Head of caudate nucleus (tissue), 42 donors: ENCODE measurements at places on chromosomes 12 and 14.

DNA sequence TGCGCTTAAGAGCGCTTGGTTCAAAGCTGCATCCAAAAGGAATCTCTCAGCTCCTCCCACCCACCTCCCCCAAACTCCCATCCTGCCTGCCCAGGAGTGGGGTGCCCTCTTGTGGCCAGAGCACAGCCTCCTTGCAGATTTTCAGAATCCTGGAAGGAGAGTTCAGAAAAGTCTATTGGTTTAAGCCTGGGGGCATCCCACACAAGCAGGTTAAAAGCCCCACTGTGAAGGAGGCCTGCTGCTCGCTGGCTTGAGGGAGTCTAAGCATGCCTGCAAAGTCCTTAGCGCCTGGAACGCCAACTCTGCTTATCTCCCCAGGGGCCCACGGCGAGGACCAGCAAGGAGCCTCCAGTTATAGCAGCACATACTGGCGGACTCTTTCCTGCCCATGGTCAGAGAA, 297.1 kb downstream of the KSR2 start:
- peak; percentile 31 for DNase-seq

GRCh38 chr12:64522316-64522715, 70.4 kb downstream of the TBK1 start:
- no peak for DNase-seq

- DNase-seq, result no peak
Measured at GRCh38 chr14:51044961-51045360, 49.9 kb downstream of the TRIM9 start.

DNA sequence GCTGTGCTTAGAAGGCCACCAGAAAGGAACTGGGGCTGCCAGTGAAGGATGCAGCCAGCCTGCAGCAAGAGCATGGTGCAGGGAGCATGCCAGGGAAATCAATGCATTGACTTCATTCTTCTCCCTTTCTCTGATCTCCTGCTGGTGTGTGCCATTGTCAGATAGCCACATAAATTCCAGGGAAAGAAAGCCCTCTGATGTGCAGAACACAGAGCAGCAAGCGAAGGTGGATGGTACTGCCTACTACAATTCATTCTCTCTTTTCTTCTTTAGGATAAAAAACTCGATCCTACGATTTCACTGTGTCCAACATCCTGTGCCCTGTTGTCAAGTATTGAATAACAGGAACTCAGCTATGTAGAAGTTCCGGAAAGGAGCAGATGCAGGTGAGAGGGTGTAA, 446.7 kb upstream of the TMEM132C start:
- no peak for DNase-seq

GRCh38 chr12:24233519-24234246, 284.2 kb upstream of the SOX5 start:
- DNase-seq, result no peak

GRCh38 chr12:47900131-47901062, 4.4 kb downstream of the VDR start:
- DNase-seq, result no peak

DNA sequence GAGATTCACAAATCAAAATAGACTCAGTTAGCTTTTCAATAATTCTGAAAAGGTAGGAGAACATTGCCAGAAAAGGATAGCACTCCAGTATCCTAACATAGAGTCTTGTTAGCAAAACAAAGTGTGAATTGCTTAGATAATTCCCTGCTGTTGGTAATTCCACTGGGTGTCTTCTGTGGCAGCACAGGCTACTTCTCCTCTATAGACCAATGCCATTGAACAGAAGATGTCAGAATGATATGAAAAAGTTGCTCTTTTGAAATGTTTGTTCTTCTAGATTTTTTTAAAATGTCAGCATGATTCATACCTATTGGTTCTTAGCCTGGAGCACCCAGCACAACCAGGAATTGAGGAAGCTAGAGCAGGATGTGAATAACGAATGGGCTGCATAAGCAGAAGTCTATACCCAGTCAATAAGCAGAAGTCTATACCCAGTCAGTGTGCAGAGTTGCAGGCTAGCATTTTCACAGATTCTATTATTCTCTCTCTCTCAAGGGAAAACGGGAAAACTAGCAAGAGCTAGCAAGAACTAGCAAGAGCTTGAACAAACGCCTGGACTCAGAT, 112.8 kb downstream of the SYT1 start:
- no peak for DNase-seq

DNA sequence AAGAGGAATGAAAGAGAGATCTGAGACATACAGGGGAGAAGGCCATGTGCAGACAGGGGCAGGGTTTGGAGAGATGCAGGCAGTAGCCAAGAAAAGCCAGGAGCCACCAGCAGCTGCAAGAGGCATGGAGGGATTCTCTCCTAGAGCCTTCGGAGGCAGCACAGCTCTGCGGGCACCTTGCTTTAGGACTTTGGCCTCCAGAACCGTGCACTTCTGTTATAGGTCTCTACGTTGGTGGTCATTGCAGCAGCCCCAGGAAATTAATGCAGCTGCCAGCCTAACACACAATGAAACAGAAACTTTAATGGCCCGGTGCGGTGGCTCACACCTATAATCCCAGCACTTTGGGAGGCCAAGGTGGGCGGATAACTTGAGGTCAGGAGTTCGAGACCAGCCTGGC, 14.7 kb upstream of the VRK1 start:
- DNase-seq, result no peak

DNA sequence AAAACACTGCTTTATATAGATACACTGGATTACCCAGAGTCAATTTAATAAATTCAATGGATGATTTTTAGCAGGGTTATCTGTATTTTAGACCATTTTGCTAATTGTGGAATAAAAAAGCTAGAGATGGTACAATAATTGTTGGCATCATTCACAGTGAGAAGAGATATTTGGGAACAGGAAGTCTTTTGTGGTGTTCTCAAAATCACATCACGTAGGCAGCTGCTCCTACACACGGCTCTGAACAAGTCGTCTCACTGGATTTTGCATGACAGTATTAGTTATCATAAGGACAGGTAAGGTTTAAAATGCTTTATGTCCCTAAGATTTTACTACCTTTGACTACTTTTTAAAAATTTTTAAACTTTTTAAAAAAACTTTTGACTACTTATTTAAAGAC, 52.0 kb downstream of the PAPLN start:
- no peak for DNase-seq

- no peak for DNase-seq
Measured at GRCh38 chr12:126811391-126811790, 1455.6 kb upstream of the TMEM132C start.

DNA sequence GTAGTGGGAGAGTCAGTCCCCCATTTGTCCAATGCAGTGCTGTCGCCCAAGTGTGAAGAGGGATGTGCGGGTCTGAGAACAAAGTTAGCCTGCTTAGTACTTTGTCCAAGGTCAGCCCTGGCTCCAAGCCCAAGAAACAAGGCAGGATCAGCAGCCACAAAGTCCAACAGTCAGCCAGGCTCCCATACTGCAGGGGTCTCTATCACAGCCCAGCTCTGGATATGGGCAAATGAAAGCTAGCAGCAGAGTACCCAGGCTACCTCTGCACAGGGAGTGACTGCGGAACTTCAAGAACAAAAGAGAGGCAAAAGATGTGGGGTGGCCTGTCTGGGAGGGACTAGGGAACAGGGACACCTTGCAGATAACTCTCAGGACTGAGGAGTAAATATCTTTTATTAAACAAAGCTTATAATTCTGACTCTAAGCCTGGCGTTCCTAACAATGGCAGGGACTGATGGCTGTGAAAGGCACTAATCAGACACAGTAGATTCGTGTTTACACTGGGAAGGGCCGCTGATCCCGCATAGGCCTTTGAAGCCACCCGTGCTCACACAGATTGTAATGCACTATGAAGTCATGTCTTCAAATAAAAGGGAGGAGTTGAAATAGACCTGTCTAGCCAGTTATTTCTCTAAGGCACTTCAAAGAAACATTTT, 91.0 kb upstream of the EEA1 start:
- DNase-seq, result no peak

GRCh38 chr12:42565633-42566032, 23.9 kb downstream of the PRICKLE1 start:
- DNase-seq, result no peak

DNA sequence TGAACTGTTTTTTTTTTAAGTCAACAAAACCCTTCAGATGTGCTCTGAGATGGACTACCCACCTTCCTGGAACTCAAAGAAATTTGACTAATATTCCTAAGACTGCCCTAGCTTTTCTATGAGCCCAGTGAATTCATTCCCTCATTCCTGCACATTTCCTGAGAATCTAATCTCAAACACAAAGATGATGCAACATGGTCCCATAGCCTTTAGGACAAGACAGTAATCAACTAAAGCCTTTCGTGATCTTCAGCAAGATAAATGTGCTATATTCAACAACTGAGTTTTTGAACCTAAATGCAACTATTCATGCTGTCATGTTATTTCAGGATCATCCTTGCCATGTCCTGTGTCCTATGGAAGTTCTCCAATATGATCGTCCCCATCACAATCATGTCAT, 5.0 kb downstream of the SETD3 start:
- DNase-seq, result no peak

GRCh38 chr12:88241862-88242570, 99.9 kb downstream of the TMTC3 start:
- DNase-seq, result no peak

- no peak for DNase-seq
Measured at GRCh38 chr14:59333668-59334067, 131.5 kb downstream of the GPR135 start.

- no peak for DNase-seq
Measured at GRCh38 chr12:108801736-108802100, 55.7 kb downstream of the SSH1 start.

DNA sequence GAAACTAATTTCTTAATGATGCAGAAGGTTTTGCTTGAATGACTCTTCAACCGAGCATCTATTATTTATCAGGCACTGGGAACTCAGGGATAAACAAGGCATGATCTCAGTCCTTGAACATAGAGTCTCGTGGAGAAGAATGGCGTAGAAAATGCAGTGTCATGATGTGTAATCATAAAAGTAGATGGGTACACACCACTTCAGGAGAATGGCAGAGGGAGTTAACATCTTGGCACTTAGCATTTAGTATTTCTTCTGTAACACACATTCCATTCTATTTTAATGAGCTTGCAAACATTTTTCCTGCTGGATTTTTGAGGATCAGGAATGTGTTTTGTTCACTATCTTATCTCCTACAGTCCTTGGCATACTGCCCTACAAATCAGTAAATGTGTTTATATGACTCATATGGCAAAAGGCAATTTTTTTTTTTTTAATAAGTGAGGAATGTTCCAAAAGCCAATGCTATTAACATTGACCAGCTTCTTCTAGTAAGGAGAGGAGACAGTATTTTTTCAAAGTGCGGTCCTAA, 3.8 kb downstream of the TXNRD1 start:
- no peak for DNase-seq

DNA sequence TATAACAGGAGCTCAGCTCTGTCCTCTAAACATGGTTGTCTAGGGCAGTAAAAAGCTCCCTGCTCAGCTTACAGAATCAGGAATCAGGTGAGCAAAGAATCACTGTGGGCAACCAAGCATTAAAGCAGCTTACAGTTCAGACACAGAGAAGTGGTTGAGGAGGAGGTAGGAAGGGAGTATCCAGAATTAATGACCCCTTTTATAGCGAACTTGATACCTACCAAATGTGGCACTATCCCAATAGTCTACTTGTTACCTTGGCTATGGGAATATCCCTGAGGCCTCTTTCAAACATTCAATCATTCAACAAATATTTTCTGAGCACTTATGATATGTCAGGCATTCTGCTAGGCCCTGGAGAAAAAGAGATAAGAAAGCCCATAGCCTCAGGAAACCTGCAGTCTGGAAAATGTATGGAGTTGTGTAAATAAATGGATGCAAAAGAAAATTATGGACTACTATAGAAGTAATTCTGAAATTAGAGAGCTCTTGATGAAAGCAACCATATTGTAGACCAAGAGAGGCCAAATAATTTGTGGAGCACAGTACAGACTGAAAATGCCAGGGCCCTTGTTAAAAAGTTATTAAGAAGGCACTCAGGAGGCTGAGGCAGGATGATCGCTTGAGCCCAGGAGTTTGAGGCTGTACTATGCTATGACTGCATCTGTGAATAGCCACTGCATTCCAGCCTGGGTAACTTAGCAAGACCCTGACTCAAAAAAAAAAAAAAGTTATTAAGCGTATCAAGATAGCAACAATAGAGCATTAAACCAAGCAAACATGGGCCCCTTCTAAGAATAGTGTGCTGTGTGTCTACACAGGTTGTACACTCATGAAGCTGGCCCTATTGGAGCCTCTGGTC, 134.0 kb upstream of the CPSF6 start:
- no peak for DNase-seq

DNA sequence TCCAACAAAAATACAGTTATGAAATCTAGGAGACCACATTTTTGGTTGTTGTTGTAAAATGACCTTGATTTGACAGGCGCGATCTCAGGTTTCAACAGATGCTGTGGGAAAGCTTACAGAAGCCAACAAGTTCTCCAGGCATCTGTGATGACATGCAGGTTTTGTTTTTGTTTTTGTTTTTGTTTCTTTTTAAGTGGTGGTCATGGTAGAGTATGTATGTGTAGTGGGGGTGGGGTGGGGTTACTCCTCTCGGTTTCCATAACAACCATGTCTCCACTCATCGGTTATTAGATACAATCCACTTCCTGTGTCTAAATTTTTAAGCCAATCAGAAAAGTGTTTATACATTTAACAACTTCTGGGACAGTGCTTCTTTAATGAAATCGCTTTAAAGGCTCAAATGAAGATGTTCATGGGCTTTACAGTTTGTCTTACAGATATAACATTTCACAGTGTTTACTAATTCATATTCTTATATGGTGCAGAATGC, 199.9 kb upstream of the FOXN3 start:
- no peak for DNase-seq

GRCh38 chr12:43882578-43883178, 46.8 kb downstream of the TMEM117 start:
- DNase-seq, result no peak

DNA sequence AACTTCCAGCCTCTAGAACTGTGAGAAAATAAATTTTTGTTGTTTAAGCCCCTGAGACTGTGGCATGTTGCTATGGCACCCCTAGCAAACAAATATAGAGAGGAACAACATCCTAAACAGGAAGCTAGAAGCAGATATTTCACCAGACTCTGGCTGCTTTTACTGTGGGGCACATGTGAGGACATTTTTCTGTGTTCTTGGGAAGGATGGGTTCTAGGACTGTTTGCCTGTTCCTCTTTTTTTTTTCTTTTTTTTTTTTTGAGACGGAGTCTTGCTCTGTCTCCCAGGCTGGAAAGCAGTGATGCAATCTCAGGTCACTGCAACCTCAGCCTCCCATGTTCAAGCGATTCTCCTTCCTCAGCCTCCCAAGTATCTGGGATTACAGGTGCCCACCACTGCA, 4.2 kb upstream of the HRK start:
- DNase-seq, result no peak

GRCh38 chr12:7485095-7485494, 18.5 kb downstream of the CD163 start:
- no peak for DNase-seq

DNA sequence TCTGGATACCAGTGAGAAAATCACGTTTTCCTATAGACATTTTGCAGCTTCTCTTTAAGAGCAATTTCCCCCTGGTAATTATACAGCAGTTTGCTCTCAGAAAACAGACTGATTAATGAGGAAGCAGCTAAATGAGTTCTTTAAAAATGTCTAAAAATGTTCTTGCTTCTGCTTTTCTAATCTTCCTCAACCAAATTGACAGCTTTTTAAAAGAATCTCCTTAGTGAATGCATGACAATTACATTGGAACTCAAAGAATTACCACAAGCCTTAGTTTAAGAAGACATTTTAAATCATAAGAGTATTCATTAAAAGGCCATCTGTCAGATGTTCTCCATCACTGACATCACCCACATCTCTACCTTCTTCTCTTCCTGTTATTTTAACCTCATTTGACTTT, 135.8 kb upstream of the PLXNC1 start:
- no peak for DNase-seq
